Non-pigmented ciliary epithelial cell (primary cell): ENCODE measurements at places on chromosomes 7 and 10.
A peak's percentile ranks its signal among the peaks of the same experiment; 100 is the strongest.

DNA sequence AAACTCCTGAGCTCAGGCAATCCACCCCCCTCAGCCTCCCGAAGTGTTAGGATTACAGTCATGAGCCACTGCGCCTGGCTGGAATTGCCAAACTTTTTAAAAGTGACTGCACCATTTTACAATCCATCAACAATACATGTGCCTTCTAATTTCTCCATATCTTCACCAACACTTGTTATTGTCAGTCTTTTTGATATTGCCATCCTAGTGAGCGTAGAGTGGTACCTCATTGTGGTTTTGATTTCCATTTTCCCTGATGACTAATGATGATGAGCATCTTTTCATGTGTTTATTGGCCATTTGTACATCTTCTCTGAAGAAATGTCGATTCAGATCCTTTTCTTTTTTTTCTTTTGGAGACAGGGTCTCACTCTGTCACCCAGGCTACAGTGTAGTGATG, 21.7 kb upstream of the STRIP2 start:
- no peak for DNase-seq

- no peak for DNase-seq
Observed at GRCh38 chr7:93015779-93016481, 101.8 kb downstream of the SAMD9 start.

- peak; percentile 48 for DNase-seq
Observed at GRCh38 chr7:17965603-17966002, 25.3 kb upstream of the SNX13 start.

DNA sequence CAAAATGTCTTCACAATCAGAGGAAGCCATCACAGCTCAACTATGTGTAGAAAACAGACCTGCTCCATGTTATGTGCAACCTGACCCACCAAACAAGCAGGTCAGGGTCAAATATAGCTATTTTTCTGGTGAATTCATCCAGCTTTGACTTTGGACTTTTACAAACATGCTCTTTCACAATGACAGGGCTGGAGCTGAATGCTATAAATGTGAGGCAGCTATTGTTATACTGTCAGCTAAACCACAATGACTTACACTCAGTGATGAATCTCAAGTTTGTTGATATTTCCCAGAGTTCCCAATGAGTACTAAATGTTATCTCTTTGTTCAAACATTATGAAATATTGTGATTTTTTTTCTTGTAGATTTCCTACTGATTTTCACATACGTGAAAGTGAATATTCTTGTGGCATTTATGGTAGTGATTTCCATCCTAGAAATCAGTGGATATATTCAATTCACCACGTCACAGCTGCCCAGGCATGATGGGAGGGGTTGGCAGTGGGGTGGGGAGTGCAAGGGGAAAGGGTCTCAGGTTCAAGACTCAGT, 2.5 kb upstream of the ITIH2 start:
- DNase-seq, result no peak

DNA sequence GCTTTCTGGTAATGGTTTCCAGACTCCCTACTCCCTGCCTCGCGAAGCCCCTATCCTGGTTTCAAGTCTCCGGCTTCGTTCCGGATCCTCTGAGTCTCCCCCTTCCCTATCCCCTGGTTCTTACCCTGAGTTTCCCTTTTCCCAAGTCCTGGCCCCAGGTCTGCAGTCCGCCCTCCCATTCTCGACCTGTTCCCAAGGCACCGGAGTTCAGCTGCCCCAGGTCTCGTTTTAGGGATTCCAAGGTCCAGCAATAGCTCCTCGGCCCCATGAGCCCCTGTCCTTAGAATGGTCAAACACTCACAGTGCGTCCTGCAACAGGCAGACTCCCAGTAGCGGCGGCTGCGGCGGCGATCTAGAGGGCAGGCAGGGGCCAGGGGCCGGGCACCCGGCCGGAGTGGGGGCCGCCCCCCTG, 274 bp downstream of the PITX3 start:
- no peak for DNase-seq

- DNase-seq, result no peak
Observed at GRCh38 chr7:45196374-45196773, 38.8 kb downstream of the RAMP3 start.

GRCh38 chr7:157483515-157483914, 146.7 kb downstream of the DNAJB6 start:
- no peak for DNase-seq

GRCh38 chr7:86784765-86785164, 141.1 kb downstream of the GRM3 start:
- DNase-seq, result no peak

- no peak for DNase-seq
Observed at GRCh38 chr7:107830420-107830819, 27.4 kb upstream of the SLC26A3 start.

- DNase-seq, result no peak
Observed at GRCh38 chr7:87411186-87411585, 64.3 kb downstream of the ABCB4 start.

GRCh38 chr7:80498481-80499349, 13.1 kb downstream of the GNAT3 start:
- DNase-seq, result no peak

GRCh38 chr10:59814878-59815277, 61.6 kb upstream of the MRLN start:
- no peak for DNase-seq

- no peak for DNase-seq
Observed at GRCh38 chr7:40279991-40280390, 145.2 kb downstream of the SUGCT start.

- no peak for DNase-seq
Observed at GRCh38 chr7:155371884-155372781, 74.5 kb downstream of the INSIG1 start.

DNA sequence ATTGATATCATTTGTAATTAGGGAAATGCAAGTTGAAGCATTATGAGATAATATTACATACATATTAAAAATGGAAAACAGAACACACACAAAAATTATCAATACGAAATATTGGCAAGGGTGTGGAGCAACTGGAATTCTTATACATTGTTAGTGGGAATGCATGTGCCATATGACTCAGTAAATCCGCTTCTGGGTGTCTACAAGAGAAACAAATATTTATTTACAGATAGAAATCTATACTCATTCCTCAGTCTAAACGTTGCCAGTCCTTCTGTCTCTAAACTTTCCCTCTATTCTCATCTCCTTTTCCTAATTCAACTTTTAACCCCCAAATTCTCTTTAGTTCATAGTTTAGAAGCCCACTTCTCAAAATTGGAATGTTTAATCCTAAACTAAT, 170.4 kb upstream of the LRRTM3 start:
- no peak for DNase-seq

- no peak for DNase-seq
Observed at GRCh38 chr7:71237945-71238344, 106.0 kb downstream of the GALNT17 start.

- DNase-seq, result no peak
Observed at GRCh38 chr10:32207544-32207943, 139.4 kb downstream of the EPC1 start.

DNA sequence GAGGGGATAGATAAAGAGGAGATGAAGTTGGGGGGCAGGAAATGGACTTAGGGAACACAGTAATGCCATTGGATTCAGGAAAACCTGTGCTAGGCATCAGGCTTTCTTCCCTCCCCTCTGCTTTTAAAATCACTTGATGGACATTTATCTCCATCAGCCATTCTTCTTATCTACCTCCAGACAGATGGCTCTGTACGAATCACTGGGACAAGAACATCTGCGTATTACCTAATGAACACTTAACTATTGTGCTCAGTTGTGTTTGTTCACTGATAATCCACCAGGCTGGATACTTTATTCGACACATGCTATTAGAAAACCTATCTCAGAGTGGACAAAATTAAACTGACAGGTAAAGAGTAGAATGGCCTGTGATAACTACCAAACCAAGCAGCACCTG, 40.0 kb downstream of the TNKS2 start:
- no peak for DNase-seq

DNA sequence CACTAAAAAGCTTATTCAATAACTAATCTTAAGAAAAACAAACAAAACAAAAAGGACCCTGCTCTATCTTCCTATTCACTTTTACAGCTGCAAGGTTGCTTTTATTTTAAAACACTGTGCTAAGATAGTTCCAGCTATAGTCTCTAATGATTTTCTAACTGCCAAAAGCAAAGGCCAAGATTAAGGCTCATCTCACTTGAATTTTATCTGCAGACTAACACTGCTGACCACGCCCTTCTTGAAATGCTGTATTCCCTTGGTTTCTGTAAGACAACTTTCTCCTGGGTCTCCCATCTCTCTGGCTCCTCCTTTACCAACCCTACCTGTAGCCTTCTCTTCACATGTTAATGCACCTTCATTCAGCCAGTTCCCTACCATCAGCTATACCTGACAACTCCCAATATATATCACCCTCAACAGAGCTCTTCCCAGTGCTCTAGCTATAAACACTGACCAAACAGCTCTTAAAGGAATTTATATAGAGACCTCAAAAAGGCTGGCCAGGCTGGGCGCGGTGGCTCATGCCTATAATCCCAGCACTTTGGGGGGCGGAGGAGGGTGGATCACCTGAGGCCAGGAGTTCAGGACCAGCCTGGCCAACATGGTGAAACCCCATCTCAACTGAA, 11.7 kb downstream of the SRPK2 start:
- DNase-seq, result no peak

DNA sequence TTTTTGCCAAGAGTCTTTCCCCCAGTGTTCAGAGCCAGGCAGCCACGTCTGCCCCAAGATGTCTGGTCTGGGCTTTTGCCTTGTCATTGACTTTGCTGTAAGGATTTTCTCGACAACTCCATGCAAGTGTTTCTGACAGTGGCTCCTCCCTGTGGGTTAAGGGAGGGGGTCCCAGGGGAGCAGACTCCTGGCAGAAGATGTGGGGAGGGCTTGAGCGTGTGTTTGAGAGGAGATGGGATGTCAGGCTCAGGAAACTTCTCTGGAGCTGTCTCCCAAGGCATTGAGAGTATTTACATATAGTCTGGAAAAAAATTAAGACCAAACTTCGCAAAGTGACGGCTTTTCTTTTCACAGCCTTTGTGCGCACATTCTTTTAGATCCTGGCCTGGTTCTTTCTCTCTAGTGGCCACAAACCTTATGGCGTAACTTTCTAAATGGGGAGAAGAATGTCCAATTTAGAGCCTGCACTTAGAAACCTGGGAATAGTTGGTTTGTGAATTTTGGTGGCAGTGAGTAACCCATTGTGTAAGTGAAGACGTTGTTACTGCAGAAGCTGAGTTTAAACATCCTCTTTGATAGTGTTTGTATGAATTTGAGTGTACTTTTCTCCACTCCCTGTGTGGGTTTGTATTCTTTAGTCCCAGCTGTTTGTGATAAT, 201.5 kb downstream of the LRMDA start:
- no peak for DNase-seq

GRCh38 chr7:1938788-1939433, 268.8 kb downstream of the ELFN1 start:
- DNase-seq, result no peak

- no peak for DNase-seq
Observed at GRCh38 chr10:1788401-1788800, 51.1 kb upstream of the ADARB2 start.

DNA sequence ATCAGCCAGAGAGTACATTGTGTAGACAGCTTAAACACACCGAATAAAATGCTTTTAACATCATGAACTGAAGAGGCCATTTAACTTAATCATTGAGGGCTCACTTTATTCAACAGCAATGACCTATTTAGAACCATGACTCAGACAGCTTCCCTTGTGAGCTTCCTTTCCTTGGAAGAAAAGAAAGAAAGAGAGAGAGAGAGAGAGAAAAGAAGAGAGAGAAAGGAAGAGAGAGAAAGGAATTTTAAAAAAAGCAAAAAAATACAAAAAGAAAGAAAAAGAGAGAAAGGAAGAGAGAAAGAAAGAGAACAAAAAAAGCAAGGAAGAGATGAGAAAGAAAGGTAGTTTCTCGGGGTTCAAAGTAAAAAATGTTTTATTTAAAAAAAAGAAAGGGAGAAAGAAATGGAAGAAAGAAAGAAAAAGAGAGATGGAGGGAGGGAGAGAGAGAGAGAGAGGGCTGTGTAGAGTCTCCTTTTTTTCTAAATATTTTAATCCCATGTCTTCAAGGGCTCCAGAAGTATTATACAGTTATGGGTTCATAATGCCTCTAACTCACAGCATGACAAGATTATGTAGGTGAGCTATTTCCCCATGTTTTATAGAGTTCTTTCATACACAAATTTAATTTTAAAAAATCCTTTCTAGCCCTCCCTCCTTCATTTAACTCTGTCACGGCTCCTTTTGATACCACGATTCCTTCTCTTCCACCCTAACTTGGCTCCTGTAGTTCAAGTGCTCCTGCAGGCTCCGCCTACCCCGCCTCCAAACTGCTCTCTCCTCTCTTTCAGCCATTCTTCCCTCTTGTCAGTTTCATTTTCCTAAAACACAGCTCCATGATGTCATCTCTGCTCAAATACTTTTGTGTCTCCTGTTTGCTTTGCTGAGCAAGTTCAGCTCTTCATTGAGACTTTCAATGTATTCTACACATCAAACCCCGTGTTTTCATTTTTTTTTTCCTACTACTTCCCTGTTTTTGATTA, 85.5 kb downstream of the PRTFDC1 start:
- peak; percentile 55 for DNase-seq

- DNase-seq, result no peak
Observed at GRCh38 chr10:111221682-111222480, 145.1 kb downstream of the ADRA2A start.

DNA sequence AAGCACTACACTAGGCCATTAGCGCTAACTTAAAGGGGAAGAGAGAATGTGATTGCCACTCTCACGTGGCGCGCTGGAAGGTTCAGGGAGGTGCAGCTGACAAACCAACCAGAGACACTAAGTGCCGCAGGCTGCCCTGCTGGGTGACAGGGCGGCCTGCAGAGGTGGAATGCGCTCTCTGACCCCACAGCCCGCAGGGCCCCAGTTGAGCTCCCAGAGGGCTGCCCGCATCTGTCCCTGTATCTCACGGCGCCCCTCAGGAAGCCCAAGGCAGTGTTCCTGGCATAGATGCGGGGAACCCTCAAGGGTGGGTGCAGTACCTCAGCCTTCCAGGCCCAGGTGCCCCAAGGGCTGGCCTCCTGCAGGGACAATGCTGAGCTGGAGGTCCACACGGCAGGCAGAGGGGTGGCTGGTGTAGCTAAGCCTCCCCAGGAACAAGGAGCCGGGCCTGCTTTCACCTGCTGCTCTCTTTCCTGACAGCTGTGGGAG, 66.6 kb downstream of the CALML3 start:
- DNase-seq, result no peak

DNA sequence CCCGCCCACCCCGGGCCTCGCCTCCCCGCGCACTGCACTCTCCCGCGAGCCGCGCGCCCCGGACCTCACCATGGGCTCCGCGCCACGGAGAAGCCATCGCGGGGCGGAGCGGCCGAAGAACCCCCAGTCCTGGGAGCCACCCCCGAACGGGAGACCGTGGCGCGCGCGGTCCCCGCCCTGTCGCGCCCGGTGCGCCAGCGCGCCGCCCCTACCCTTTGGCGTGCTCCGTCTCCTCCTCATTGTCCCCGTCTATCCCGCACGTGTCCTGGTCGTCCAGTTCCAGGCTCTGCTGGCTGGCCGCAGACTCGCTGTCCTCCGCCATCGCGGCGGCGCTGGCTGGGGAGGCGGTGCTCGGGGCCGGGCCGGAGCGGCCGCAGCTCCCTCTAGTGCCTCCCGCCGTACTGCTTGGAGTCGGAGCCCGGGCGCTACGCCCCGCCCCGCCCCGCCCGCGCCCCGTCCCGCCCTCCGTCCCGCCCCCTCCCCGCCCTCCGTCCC, at the start of gene NMT2:
Gene NMT2, minus strand, starts transcription at position 403 of the 495 bp plus-strand sequence. Its CDS starts 81 bp downstream, at position 322.
- no peak for DNase-seq

GRCh38 chr10:26499426-26499825, 61.3 kb downstream of the APBB1IP start:
- DNase-seq, result no peak

- no peak for DNase-seq
Observed at GRCh38 chr10:124998624-124999291, 56.8 kb downstream of the ZRANB1 start.

GRCh38 chr7:102192790-102193189, 93.9 kb upstream of the SH2B2 start:
- no peak for DNase-seq

GRCh38 chr10:33315891-33316290, 18.6 kb downstream of the NRP1 start:
- DNase-seq, result no peak
